ENCODE measurements at places on chromosomes 1 and 21.

GRCh38 chr1:91730801-91731732 lies 154.9 kb downstream of the TGFBR3 start:
- no peak for DNase-seq

DNA sequence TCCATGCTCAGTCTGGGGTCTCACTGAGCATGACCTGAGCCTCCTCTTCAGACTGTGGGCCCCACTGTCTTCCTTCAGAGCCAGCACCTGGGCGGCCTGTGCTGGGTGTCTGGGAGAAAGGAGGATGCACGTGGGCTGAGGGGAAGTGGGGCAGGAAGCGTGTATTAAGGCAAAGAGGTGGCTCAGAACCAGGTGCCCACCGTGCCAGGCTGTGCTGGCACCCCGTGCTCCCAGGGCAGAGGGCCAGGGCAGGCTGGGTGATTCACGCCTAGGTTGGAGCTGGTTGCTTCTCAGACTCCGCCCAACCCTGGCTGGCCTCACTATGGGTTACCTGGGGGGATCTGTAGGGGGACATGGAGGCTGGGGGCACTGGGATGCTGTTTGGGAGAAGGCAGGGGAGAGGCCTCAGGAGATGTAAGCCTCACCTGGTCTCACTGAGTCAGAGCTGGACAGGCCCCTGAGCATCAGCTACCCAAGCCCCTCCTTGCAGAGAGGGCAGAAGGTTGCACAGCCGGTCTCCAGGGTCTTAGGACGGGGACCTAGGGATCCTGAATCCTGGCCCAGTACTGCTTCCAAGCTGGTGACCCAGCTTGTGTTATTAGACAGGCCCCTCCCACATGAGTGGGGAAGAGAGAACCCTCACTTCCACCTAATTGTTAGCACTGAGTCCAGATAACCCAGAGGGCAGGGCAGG lies 18.6 kb upstream of the PADI1 start:
- DNase-seq, result no peak

DNA sequence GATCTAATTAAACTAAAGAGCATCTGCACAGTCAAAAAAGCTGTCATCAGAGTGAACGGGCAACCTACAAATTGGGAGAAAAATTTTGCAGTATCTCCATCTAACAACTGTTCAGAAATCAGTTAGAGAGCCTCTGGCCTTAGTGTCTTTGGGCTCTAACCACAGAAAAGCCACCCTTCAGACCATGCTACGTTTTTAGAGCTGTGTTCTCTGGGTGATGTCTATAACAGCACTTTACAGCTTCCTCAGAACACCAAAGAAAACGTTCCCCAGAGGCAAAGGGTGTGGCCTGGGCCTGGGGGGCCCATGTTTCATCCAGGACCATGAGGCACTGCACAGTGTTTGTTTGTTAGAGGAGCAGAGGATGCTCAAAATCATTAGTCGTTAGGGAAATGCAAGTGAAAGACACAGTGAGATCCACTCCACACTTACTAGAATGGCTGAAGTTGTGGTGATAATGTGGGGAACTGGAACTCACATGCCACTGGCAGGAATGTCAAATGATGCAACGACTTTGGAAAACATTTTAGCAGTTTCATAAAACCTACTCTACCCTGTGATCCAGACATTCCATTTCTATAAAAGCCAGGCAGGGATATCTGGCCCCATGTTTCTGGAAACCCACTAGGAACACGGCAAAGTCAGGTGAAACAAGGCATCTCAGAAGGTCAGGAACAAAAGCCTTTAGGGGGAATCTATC lies 250.4 kb upstream of the HOOK1 start:
- DNase-seq, result no peak

DNA sequence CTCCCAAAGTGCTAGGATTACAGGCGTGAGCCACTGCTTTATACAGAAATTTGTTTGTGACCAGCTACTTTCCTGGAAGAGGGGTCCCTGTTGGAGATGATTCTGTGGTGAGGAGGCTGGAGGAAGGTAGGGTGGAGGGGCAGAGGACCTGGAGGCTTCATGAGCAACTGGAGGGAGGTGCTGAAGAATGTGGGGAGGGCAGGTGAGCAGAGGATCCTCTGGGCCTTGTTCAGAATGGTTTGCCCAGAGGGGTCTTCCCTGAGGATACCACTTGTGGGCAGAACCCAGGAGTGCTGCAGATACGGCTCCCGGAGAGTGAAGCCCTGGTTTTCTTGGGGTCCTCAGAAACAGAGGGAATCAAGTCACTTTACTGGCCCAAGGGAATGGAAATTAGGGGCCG lies 67.2 kb upstream of the WDR26 start:
- DNase-seq, result no peak

DNA sequence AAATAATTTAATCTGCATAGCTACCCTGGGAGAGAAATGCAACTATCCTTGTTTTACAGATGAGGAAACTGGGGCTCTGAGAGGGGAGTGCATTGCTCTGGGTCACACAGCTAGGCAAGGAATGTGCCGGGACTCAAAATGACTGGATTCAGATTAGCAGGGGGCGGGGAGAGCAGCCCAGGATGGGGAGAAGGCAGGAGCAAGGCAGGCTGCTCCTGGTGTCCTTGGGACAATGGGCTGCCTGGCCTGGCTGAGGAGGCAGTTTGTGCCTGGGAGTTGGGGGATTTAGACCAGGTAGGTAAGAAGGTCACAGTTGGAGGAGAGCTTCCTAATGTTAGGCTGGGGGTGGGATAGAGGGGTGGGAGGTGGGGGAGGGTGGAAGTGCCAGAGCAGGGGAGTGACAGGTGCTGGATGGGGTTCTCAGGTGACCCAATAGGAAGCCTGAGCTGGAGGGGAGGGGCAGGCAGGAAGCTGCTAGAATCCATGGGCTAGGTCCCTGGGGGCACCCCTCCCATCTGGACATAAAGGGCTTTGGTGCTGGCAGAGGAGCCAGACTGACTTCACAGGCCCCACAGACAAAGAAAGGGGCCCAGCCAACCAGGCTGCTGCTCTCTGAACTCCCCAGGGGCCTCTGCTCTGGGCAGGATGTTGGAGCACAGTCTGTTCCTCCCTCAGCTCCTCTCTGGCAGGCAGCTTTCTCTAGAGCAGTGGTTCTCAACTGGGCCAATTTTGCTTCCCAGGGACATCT lies 29.0 kb downstream of the TRIM62 start:
- no peak for DNase-seq

- DNase-seq, result no peak
These were observed 62.9 kb downstream of the PPP1R12B start for GRCh38 chr1:202411422-202411821.

DNA sequence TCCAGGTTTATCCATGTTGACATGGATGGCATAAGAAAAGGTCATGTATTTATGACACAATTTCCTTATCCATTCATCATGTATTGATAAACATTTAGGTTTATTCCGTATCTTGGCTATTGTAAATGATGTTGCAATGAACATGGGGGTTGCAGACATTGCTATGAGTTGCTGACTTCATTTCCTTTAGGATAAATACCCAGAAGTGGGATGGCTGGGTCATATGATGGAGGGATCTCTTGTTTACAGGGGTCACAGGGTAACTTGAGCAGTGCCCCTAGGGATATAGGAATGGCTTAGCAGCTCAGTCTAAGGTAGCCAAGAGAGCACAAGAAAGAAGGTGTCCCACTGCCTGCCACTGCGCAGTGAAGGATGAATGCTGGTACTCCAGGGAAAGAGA lies 229.6 kb upstream of the COA6 start:
- DNase-seq, result no peak

DNA sequence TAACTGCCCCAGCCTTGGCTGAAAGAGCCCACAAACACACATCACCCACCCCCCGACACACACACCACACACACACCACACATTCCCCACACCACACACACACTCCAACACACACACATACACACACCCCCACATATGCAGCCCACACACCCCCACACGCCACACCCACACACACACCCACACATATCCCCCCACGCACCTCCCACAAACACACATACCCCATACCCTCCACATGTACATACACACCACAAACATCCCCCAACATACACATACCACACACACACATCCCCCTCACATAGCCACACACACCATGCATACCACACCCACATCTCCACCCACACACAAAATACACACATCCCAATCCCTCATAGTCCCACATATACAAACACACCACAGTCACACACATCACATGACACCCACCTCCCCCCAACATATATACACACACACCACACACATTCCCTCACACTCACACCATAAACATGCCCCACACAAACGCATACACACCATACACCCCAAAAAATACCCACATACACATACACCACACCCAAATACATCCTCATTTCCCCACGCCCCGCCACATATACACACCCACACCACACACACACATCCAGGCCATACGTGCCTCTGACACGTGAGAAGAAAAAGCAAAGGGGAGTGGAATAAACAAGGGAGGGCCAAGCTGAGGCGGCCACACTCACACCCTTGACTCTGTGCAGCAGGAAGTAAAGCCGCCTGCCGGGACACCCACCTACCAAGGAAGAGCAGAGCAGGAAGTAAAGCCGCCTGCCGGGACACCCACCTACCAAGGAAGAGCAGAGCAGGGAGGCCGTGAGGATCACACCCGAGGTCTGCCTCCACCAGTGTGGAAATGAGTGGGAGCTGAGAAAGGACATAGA lies 53.7 kb downstream of the HSF2BP start:
- no peak for DNase-seq

GRCh38 chr21:45530423-45531113 lies 11.7 kb downstream of the SLC19A1 start:
- no peak for DNase-seq

GRCh38 chr21:26487981-26488480 lies 85.1 kb downstream of the CYYR1 start:
- no peak for DNase-seq

- no peak for DNase-seq
These were observed 30.6 kb upstream of the JUN start for GRCh38 chr1:58814251-58815068.

GRCh38 chr1:194103516-194104246 lies 917.3 kb upstream of the B3GALT2 start:
- DNase-seq, result no peak

DNA sequence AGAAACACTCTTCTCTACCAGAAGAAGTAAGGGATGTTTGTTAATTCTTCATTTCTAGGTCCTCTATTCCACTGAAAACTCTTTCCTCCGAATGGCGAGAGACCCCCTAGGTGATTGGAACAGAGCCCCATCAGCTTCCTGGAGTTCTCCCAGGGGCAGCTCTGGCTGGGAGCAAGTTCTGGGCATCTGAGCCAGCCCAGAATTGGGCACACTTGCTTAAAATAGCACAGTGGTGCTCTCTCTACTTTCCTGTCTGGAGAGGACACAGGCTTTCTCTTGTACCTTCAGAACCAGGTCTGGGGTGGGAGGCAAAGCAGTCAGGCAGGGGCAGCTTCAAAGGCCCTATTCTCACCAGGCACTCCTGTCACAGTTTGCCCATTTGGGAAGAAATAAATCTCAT lies 83.2 kb upstream of the CNTN2 start:
- DNase-seq, result no peak

GRCh38 chr1:58104960-58105359 lies 441.6 kb downstream of the OMA1 start:
- DNase-seq, result no peak

- DNase-seq, result no peak
These were observed 23.2 kb upstream of the PRDX6 start for GRCh38 chr1:173453982-173454381.

DNA sequence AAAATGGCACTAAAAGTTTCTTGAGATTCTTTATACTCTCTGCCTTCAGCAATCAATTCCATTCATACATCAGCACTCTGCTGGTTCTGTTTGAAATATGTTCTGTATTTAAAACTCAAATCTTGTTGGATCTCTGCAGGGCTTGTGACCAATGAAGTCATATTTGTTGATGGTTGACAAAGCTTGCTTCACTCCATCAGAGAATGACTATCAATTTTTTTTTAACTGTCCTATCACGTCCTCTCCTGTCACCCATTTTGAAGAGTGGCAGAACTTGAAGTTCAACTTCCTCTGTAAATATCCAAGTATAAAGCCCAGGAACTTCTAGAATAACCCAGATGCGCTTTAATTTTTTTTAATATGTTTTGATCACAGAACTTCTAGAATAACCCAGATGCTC lies 10.9 kb downstream of the PRDX6 start:
- DNase-seq, result no peak

DNA sequence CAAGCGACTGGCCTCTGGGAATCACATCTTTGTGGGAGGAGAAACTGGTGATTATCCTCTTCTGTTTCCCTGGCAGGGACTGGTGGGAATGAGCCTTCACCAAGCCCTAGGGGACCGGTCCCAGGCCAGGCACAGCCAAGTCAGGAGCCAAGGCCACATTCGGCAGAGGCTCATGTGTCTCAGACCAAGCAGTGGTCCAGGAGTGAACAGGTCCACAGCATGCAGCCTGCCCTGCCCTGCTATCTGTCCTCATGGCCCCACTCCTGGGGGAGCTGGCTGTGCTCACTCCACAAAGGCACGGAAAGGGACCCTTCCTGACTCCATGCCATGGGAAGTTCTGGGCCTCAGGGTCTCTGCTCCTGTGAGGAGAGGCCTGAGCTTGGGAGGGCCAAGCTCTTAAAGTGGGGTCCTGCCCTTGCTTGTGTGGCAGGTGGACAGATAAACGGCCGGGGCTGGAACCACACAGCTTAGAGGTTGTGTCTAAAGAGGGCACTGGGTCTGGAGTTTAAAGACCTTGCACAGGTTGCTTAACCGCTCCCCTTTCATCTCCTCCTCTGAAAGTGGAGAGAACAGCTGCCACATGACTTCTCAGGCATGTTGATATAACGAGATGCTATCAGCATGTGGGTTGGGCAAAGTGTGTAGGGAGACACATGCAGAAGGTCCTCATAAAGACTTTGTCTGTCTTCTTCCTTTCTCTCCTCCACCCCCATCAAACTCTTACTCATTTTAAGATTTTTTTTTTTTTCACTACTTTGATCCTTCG lies 57.5 kb downstream of the CASQ2 start:
- no peak for DNase-seq

DNA sequence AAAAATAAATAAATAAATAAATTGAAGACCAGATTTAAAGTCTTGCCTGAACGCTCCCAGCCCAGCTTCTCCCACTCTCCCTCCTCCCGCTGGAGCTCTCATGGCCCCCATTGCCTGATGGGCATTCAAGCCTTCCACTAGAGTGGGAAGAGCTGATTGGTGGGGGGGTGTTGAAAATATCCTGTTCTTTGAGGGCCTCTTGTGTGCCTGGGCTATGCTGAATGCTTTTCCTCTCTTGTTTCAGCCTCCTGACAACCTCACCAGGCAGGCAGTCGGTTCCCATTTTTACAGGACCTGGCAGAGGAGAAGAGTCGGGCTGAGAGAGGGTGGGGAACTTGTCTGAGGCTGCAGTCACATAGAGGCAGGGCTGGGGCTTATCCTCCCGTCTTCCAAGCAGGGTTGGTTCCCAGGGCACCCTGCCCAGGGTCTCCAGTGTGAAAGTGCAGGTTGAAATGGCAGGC lies 59.2 kb upstream of the SSBP3 start:
- no peak for DNase-seq

- no peak for DNase-seq
These were observed at the start of gene CHI3L2 for GRCh38 chr1:111227434-111227833. Gene CHI3L2, plus strand, starts transcription at chr1:111227713. Its CDS starts 17 bp downstream, at chr1:111227730.

Data from activated effector memory CD4-positive, alpha-beta T cell treated with Interleukin-2 at 50 U/mL for 16 hours (primary cell).